Heart left ventricle (tissue), 16 donors: ENCODE measurements at places on chromosomes 7 and 10. TPM values are rescaled to one million over a fixed set of nuclear protein-coding genes. Genes with fewer than 3 reads are reported as not detected.

DNA2 gene
- 0.91 TPM for total RNA-seq

DNA sequence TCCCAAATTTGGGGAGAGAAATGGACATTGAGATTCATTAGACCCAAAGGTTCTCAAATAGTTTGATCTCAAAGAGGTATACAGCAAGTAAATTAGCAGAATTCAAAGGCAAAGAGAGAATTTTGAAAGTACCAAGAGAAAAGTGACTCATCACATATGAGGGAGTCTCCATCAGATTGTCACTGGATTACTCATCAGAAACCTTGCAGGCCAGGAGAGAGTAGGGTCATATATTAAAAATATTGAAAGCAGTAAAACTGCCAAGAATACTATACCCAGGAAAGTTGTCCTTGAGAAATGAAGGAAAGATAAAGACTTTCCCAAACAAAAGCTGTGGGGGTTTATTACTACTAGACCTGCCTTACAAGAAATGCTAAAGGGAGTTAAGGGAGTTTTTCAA lies 140.6 kb downstream of the TMEM168 start:
- DNase-seq = no peak
- no peaks in the 10 kb centered on the region for H3K36me3 ChIP-seq
- H3K4me1 ChIP-seq = no peaks in the 10 kb centered on the region

DNA sequence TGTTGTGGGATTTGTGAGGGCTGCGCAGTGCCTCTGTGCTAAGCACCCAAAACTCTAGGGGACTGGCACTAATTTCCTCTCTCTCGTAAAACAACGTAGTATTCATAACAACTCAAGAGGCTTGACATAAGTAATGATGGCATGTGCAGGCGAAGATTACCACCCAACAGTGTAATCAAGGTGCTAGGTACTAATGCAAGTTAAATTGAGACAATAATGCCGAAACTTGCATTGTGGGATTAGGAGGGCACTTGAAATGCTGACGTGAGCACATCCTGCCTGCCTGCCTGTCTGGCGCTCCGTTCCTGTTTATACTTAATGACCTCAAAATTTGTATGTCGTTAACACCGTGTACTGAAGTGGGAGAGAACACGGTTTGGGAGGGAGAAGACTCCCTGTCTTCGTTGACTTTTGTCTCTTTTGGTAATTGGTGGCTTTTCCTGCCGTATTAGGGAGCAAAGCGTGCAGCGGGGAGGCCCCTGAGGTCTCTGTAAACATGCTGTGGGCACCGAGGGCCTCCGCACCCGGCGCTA lies 139.0 kb downstream of the MGMT start:
- H3K4me1 ChIP-seq = no peaks in the 10 kb centered on the region
- DNase-seq = no peak
- H3K4me3 ChIP-seq = no peak overlapping the region
- H3K27ac ChIP-seq = no peak overlapping the region

NRG3 gene
- total RNA-seq = 0.19 TPM

WDFY4 gene
- 19.8 TPM for total RNA-seq

- peaks cover 22% of the 10 kb centered on the region for H3K4me1 ChIP-seq
- peak; percentile 54 for DNase-seq
- peak within 1 kb of the TSS; percentile 65 for H3K4me3 ChIP-seq
These were observed at the start of gene BEND7 for GRCh38 chr10:13528875-13529713. BEND7 (minus strand) TSS chr10:13529014; CDS start chr10:13528533, 481 bp downstream.

DNA sequence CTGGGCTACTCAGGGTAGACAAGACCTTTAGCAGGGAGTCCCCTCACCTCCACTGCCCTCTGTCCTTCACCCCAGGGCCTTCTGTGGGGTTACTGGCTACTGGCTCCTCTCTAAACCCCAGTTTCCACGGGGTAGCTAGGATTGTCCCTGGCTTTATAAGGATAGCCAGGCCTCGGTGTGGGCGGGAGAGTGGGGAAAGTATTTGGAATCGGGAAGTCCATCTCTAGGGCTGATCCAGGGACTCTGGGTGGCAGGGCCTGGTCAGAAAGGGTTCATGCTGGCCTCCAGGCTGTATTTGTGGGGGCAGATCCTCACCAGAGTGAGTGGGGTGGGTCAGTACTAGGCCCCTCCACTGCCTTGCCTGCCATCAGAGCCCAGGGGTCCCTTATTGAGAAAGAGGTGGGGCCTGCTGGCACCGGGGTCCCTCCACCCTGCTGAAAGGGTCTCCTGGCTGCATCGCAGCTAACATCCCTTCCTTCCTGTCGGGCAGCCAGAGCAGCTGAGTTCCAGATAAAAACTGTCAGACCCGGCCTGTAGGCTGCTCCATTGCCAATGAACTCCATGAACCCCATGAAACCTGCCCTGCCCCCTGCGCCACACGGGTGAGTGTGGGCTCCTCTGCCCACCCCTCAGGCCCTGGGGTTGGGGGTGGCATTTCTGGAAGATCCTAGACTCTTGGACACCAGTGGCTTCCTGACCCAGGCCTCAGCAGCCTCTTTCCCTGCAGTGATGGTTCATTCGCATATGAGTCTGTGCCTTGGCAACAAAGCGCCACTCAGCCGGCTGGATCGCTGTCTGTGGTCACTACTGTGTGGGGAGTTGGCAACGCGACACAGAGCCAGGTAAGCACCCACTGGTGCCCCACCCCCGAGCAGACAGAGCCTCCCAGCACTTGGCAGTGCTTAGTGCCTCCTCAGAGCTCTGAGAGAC lies 7.3 kb downstream of the ZMIZ2 start:
- H3K36me3 ChIP-seq = peaks cover 40% of the 10 kb centered on the region
- no peak overlapping the region for H3K27ac ChIP-seq
- no peak for DNase-seq
- peaks cover 26% of the 10 kb centered on the region for H3K4me1 ChIP-seq
- no peak overlapping the region for H3K4me3 ChIP-seq

GRCh38 chr7:115701141-115701540 lies 329.4 kb downstream of the TFEC start:
- DNase-seq = no peak
- no peaks in the 10 kb centered on the region for H3K36me3 ChIP-seq
- H3K4me3 ChIP-seq = no peak overlapping the region
- no peaks in the 10 kb centered on the region for H3K4me1 ChIP-seq
- H3K27ac ChIP-seq = no peak overlapping the region
- no peaks in the 10 kb centered on the region for H3K27me3 ChIP-seq

DNA sequence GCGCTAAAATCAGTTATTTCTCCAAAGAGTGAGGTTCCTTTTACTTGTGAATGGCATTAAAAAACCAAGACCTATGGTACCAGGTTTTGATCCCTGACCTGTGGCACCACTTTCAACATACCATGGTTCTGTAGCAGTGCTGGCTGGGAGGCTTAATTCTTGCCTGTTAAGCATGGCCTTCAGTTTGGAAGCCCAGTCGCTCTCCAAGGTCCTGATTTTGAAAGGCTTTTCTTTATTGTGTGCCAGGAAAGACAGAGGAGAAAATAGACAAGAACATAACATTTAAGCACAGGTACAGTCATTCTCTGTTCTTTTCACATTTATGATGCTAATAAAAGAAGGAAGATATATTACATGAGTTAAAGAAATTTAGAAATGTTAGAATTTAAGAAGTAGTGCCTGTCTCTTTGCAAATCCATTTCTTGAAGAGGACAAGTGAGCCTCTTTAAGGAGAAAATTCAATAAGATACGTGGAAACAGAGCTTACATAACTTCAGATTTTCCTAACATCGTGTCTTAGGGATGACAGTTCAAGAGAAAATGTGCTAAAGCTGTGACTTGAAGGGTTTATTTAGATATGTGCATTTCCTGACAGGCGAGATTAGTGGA lies 357.6 kb downstream of the DPP6 start:
- no peak for DNase-seq
- no peaks in the 10 kb centered on the region for H3K4me1 ChIP-seq
- no peaks in the 10 kb centered on the region for H3K27me3 ChIP-seq
- H3K4me3 ChIP-seq = no peak overlapping the region

DNA sequence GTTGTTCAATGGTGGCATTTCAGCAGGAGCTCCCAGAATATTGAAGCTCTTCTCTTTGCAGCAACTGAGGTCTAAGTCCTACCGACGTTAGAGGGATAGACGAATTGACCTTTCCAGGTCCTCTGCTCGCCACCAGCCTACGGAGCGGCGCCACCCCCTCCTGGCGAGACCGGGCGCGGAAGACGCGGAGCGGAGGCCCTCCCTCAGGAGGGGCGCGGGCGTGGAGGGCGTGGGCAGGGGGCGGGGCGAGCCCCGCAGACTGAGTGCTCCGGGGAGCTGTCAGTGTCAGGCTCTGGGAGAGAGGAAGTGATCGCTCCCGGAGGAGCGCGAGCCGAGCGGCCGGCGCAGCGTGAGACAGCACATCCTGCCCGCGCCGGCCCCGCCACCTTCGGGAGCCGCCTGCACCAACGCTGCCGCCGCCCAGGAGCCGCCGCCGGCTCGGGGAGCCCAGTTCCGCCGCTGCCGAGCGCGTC lies at the start of gene DYNC1I1:
Gene DYNC1I1 (plus strand): TSS at position 257 of the 473 bp plus-strand sequence. CDS start 32,176 bp downstream, outside the sequence.
- H3K4me1 ChIP-seq = peaks cover 34% of the 10 kb centered on the region
- peak within 1 kb of the TSS; percentile 87 for H3K4me3 ChIP-seq
- peak within 1 kb of the TSS; percentile 90 for H3K27ac ChIP-seq
- H3K36me3 ChIP-seq = no peaks in the 10 kb centered on the region
- no peaks in the 10 kb centered on the region for H3K27me3 ChIP-seq

DNA sequence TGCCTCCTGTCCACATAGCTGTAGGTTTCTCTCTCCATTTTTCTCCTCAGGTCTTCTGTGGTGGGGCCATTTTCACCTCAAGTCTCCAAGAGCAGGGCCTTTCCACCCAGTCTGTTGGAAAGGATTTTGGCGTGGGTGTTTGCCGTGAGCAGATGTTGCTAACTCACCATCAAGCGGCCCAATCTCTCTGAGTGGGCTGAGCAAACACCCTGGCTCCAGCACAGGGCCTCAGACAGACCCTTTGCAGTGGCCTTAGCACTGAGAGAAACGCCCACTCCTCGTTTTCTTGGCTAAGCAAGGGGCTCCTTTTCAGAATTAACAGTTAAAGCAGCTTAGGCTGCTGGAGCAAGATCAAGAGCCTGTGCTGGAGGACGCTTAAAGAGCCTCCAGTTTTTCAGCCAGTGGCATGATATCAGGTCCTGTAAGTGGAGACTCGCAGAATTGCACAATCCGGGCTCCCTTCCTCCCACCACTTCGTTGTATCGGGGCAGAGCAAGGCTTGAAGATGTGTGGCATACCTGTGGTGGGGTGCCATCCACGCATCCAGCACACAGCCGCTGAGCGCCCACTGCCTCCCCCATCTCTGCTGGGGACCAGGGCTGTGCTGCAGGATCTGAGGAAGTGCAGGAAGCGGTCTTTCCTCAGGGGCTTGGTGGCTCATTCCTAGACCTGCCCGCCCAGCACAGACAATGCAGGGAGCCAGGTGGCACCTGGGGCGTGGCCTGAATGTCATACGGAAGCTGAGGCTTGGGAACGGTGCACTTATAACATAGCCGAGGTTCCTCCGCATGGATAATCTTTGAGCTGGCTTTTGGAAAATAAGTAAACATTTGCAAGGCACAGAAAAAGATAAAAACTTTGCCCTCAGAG lies 142.7 kb downstream of the ADARB2 start:
- DNase-seq = no peak
- H3K4me1 ChIP-seq = no peaks in the 10 kb centered on the region
- H3K36me3 ChIP-seq = no peaks in the 10 kb centered on the region

DNA sequence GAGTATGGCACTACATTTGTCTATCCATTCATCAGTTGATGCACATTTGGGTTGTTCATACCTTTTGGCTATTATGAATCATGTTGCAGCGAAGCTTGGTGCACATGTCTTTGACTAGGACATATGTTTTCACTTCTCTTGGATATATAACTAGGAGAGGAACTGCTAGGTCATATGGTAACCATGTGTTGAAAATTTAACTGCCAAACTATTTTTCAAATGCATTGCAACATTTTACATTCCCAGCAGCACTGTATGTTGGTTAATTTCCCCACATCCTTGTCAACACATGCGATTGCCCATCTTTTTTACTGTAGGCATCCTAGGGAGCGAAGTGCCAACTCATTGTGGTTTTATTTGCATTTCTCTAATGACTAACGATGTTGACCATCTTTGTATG lies 183.4 kb downstream of the PRKCQ start:
- no peaks in the 10 kb centered on the region for H3K27me3 ChIP-seq
- no peak overlapping the region for H3K27ac ChIP-seq
- H3K36me3 ChIP-seq = no peaks in the 10 kb centered on the region
- H3K4me1 ChIP-seq = no peaks in the 10 kb centered on the region

DNA sequence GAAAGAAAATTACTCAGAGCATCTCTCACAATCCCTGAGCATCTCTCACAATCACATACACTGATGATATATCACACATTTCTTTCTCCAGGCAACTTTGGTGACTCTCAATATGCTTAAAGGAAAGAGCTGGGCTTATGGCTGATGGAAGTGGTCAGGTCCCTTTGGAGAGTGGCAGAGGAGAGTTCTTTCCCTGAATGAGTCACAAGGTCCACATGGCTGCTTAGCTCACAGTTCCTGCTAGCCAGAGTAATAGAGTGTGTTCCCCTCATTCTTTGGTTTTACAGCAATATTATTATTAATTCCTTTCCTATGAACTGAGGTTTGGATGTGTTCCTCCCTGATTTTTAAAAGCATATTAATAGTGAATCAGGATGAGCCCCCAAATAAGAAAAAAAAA lies 287.4 kb downstream of the C7orf25 start:
- H3K4me3 ChIP-seq = no peak overlapping the region
- no peak for DNase-seq
- H3K36me3 ChIP-seq = no peaks in the 10 kb centered on the region
- H3K4me1 ChIP-seq = no peaks in the 10 kb centered on the region
- no peak overlapping the region for H3K27ac ChIP-seq

- no peaks in the 10 kb centered on the region for H3K27me3 ChIP-seq
- no peak for DNase-seq
- peaks cover 3% of the 10 kb centered on the region for H3K36me3 ChIP-seq
- no peak overlapping the region for H3K27ac ChIP-seq
- no peaks in the 10 kb centered on the region for H3K4me1 ChIP-seq
These were observed 28.3 kb upstream of the PRKAR1B start for GRCh38 chr7:755413-755805.

DNA sequence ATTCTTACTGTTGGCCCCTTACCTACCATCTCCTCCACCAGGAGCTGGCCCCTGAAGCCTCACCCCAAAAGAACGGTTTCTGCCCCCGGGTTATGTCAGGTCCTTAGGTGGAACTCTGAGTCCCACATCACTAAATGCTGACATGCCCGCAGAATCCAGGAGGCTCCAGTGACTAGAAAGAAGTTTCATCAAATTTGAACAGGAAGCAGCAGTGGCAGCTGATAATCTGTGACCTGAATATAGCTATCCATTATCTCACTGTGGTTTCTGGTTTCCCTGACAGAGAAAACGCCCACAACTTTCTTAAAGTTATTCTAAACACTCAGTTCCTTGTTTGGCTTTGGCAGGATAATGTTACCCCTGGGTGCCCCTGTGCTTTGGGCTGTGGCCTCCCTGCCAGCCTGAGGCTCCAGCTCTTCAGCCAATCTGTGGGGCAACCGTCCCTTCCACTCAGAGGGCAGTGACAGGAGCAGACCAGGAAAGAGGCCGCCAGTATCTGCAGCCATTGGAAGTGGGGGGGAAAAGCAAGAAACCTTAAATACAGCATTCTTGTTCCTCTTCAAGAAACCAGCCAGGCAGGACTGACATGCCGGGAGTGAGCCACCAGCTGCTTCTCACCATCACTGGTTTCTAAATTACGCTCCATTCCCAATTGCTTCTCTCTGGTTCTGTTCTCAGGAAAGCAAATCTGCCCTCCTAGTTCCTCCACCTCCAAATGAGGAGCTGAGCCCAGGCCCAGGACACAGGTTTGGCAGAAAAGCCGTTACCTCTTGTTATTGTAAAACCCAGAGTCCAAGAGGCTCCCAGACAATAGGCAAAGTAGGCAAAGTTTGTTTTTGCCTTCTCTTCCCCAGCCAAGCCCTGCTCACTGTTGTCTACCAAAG lies 41.2 kb upstream of the VCL start:
- no peaks in the 10 kb centered on the region for H3K36me3 ChIP-seq
- H3K4me3 ChIP-seq = no peak overlapping the region
- no peak for DNase-seq
- peak overlapping the region; percentile 68 for H3K27ac ChIP-seq

GRCh38 chr7:73885975-73886798 lies 25.2 kb downstream of the TMEM270 start:
- DNase-seq = peak; percentile 73
- peaks cover 17% of the 10 kb centered on the region for H3K4me1 ChIP-seq
- peak overlapping the region; percentile 69 for H3K27ac ChIP-seq
- peaks cover 3% of the 10 kb centered on the region for H3K27me3 ChIP-seq
